Neuronal stem cell (in vitro differentiated cells): ENCODE measurements at places on chromosomes 5 and 9.
A peak's percentile ranks its signal among the peaks of the same experiment; 100 is the strongest.

DNA sequence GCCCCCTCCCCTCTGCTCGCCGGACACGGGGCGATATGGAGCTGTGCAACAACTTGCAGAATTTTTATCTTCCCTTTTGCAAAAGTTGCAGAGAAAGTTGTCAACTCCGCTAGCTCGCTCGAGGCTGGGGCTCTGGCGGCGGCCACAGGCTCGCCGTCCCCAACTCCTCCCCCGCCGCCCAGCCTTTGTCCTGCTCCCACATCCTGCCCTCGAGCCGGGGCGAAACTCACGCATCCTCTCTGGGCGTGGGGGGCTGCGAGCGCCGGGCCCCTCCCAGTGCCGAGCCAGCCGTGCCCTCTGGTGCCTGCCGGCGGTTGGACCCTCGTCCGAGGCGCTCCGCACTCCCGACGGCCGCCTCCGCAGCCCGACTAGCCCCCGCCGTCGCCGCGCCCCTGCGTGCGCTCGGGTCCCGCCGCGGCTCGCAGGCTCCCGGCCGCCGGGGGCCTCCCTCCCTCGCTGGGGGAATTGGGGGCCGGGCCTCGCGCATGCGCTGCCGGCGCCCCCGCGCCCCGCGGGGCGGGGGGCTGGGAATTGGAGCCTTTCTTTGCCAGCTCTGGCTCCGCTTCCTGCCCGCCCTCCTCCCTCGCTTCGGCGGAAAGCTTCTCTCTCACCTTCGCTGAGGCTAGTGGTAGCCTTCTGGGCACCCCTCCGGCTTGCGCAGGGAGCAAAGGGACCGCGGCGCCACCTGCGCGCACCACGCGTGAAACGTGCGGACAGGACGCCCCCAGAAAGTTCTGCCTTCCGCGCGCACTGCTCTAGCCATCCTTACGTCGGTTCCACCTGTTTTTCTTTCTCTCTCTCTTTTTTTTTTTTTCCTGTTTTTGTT, at the start of gene CCNJL:
Gene CCNJL, minus strand, starts transcription at position 431 of the 826 bp plus-strand sequence. CDS start 641 bp downstream, outside the sequence.
- peak; percentile 89 for DNase-seq

DNA sequence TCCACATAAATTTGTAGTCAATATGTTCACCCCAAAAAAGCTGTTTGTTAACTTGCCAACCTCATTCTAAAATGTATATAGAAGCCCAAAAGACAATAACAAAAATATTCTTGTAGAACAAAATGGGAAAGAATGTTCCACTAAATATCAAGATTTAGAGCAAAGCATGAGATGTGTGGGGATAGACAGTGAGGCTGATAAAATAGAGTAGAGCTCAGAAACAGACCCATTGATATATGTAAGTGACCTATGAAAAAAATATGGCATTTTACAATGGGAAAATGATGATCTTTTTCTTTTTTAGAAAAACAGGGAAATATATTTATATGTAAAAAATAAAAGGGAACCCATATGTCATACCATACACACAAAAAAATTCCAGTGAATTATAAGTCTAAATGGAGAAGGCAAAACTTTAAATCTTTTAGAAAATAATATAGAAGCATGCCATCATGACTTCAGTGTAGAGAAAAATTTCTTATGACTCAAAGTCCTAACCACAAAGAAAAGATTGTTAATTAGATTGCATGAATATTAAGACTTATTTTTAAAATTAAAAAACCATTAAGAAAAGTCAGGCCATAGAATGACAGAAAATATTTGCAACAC, 6.6 kb upstream of the IFNB1 start:
- DNase-seq = no peak

DNA sequence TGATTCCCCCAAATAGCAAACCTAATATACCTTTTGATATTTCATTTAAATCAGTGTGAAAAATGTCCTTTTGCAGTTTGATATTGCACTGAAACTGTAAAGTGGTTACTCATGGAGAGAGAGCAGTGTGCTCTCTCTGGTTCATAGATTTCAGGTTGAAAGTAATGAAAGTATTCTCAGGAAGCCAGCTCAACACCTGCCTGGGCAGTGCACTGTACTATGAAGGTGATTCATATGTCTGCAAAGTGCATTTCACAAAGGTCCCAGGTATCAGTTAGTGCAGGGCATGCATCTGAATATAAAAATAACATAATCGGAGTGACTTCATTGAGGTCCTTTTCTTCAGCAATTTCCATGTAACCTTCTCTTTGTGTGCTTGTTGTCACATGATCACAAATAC, 274.3 kb downstream of the CDH18 start:
- no peak for DNase-seq

DNA sequence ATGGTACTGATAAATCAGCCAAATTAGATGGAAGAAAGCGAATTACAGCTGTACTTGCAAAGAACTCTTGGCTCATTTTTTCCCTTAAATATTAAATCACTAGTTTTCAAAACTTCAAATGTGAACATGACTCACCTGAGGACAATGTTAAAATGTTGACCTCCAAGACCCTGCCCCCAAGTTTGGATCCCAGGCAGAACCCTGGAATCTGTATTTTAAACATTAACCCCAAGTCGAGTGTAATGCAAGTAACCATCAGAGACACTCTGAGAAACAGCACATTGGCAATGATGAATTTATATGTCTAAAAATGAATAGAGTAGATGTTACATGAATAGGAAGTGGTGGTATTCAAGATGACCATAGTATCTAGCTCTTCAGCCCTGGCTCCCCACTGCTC, 2.3 kb upstream of the CD274 start:
- DNase-seq = no peak

DNA sequence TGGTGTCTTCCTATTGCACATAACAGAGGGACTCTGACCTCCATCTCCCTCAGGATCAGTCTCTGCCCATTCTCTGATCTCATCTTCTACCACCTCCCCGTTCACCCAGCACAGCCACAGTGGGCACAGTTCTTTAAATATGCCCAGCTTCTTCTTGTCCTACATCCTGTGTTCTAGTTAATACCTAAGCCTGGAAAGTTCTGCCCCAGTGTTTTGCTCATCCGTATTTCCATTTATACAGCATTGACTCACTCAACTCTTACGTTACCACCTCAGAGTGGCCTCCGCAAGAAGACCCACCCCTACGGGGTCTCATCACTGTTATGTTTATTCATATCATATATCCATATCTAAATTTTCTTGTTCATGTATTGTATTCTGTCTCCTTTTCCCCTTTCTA, 315.5 kb downstream of the ADGRV1 start:
- DNase-seq = no peak

DNA sequence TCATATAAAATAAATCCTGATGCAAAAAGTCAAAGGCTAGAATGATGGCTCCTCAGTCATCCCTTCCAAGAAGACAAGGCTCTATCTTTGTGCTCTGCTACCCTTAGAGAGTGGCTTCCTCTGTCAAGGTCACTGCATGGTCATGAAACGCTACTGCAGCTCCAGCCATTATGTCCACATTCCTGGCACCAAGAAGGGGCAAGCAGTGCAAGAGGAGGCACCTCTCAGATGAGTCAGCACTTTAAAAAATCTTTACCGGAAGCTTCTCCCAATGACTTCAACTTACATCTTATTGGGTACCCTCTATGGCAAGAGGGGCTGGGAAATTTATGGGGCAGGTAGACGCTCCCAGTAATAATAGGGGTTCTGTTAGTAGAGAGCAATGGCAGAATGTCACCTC, 129.5 kb upstream of the CPEB4 start:
- DNase-seq = no peak

GRCh38 chr5:16736158-16736995, 119.6 kb upstream of the RETREG1 start:
- DNase-seq = no peak

DNA sequence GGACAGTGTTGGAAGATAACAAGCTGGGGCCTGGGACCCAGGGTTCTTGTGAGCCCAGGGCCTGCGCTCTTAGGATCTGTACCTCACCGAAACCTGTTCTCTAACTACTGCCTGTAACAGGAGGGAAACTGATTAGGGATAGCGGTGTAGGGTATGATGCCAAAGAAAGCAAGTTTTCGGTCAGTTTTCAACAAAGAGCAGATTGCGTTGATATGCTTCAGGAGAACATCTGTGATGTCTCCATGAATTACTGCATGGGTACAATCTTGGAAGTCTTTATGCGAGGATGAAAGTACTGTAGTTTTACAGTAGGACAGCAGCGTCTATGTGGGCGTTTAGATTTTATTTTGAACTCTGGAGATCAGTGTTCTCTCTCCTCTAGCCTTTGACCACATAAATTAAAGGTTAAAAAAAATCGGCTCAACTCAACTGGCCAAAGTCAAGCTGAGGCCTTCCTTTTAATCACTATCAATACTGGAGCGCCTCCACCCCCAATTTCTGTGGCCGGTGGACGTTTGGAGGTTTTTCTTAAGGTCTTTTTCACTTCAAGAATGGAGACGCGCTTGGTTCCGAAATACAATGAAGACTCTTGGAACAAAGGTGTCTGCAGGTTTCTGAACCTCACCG, 3.0 kb downstream of the NFIL3 start:
- no peak for DNase-seq

DNA sequence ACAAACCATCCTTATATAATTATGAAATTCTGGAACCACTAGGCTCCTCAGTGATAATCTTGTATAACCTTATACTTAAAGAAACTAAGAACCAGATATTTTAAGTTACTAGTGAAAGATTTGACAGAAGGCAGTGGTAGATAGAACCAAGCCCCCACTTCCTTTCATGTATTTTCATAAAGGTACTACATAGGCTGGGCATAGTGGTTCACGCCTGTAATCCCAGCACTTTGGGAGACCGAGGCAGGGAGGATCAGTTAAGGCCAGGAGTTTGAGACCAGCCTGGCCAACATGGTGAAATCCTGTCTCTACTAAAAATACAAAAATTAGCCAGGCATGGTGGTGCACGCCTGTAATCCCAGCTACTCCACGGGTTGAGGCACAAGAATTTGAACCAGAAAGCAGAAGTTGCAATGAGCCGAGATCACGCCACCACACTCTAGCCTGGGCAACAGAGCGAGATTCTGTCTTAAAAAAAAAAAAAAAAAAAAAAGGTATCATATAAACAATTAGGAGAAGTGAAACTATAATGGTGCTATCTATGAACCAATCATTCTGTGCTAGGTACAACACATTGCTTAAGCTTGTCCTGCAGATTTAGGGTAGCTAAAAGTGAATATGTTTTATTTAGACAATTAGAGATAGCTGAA, 27.9 kb upstream of the DTWD2 start:
- no peak for DNase-seq

DNA sequence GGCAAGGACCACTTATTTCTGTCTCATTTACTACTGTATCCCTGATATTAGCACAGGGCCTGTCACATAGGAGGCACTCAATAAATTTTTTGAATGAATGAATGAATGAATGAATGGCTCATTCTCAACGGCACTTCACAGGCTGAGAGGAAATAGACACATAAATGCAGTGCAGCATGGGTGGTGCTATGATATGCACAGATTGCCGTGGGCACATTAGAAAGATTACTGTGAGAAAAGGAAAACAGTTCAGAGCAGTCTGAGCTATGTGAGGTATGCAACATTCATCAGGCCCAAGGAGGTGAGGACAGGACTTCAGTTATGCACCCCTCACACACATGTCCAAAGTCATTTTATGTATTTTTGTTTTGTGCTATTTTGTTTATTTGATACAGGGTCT, 6.4 kb upstream of the NOL6 start:
- no peak for DNase-seq

DNA sequence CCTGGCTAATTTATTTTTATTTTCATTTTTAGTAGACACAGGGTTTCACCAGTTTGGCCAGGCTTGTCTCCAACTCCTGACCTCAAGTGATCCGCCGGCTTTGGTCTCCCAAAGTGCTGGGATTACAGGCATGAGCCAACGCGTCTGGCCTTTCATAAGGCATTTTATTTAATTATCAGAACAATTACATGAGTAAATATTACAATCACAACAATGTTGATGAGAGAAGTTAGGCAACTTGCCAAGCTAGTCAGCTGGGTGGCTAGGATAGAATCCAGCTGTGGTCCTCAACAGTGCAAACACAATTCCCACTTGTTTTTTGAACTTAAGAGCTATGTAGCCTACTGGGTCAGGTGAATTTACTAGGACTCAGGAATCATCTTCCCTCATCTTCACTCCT, 22.0 kb downstream of the C9orf57 start:
- DNase-seq = no peak

- no peak for DNase-seq
These were observed 16.7 kb upstream of the MSX2 start for GRCh38 chr5:174707671-174708070.

DNA sequence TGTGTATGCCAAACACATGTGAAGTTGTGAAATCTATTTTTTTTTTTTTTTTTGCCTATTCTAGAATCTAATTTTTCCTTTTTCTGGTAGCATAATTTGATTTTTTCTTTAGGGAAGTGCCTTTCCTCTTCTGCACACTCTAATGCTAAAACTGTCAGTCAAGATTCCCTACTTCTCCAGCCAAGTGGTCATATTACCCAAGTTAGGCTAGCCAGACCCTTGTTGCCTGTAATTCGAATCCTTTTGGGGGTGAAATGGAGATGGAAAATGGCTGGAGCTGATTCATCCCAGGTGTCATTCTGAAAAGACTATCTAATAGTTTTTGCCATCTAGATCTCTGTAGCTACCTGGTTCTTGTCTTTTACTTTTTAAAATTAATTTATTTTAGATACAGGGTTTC, 24.8 kb upstream of the UBAP1 start:
- no peak for DNase-seq

DNA sequence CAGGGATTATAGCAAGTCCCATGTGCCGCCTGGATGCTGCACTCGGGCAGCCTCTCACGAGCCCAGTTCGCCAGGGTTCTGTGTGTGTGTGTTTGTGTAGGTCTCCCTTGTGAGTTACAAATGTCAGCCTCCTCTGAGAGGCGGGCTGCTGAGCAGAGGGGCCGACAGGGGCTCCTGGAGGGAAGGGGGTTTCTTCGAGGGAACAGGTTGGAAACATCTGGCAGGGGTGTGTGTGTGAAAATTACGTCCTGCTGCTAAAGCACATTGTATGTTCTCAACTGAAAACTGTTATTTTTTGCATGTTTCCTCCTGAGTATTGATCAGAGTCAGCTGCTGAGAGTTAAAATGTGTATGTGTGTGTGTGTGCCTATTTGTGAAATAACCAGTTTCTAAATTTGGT, 9.7 kb downstream of the GALNT10 start:
- no peak for DNase-seq

- no peak for DNase-seq
These were observed 79.1 kb upstream of the PLPP6 start for GRCh38 chr9:4583001-4583400.

- DNase-seq = no peak
These were observed 152.9 kb upstream of the PITX1 start for GRCh38 chr5:135186662-135187522.

GRCh38 chr5:126119887-126120442, 303.2 kb upstream of the GRAMD2B start:
- DNase-seq = no peak
